ENCODE measurements at places on chromosomes 3 and 15.

- no peak for DNase-seq
Observed at GRCh38 chr3:178526291-178526690, 9.9 kb upstream of the KCNMB2 start.

DNA sequence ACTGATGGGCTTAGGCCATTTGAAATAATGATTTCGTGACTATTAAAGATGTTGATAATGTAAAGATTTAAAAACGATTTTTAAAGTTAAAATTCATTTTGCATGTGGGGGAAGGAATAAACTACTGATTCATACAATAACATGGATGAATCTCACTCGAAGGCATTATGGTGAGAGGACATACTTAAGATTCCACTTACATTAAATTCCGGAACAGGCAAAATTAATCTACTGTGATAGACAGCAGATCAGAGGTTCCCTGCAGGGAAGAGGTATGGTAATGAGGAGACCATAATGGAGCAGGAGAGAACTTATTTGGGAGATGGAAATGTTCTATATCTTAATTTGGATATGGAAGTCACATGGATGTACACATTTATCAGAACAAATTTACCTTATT lies 28.4 kb upstream of the RAB6B start:
- DNase-seq, result no peak

DNA sequence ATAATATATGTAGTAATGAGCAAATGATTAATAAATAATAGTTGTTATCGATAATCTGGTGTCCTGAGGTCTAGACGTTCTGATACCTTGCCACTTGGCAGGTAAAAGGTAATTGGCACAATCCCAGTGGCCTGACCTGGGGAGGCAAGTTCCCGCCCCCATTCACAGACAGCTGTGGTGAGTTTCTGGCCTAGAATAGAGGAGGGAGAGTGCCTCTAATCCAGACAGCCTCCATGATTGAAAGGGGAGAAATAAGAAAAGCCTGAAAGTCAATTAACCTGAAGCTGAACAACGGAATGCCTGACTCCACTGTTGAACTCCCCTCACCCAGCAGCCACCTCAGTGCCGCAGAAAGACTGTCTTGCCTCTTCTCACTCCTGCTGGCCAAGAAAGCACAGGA lies 38.1 kb upstream of the SV2B start:
- no peak for DNase-seq

DNA sequence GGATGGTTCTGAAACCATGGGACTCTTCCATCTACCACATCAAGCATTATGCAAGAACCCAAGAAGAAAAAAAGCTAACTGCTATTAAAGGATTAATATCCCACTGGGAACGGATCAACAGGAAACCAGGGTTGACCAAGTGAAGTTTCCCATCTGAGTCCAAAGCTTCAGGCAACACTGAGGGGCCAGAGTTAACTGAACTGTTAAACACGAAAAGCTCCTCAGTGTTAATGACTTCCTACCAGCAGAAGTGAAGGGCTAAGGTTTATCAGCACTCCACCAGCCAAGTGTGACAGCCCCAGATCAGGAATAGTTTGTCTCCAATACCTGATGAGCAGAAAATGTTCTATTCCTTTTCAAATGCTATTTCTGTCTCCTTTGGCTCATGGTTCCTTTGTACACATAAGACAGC lies 36.7 kb downstream of the PTPN9 start:
- DNase-seq, result no peak

GRCh38 chr3:46713050-46713897 lies 4.4 kb downstream of the PRSS50 start:
- DNase-seq, result no peak

DNA sequence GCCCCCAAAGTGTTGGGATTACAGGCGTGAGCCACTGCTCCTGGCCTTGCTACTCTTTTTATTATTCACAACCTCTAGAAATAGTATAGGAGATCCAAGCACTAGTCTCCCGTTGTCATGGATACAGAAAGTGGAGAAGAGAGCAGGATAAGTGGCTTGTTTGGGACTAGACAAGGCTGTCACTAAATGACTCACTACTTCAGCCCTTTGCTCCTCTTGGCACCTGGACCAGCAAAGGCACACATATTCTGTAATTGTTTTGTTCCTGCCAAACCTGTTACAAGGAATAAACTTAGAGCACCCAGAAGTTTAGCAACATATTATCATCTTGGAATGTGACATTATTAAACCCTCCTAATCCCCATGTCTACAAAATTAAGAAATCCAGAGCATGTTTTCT lies 427.2 kb upstream of the THBS1 start:
- DNase-seq, result no peak

DNA sequence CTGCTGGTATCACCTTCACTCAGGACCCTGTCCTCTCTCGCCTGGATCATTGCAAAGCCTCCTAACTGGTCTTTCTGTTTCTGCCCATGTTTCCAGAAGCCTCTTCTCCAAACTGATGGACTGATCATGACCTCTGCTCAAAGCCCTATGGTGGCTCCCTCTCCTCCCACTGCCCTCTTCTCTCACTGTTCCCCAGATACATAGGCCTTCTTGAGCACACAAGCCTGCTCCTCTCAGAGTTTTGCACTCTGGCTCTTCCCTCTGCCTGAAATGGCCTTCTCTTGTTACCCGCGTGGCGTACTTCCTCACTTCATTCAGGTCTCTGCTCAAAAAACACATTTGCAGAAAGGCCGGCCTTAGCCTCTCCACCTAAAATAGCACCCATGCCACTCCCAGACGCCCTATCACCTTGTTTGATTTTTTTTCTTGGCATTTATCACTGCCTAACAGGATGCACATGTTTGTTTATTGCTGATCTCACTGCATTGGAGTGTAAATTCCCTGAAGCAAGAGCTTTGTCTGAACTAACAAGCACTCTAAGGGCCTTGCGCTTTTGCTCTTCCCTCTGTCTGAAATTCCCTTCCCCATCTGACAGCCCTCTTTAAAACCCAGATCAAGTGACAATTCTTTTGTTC lies 1.4 kb upstream of the ETFA start:
- no peak for DNase-seq

DNA sequence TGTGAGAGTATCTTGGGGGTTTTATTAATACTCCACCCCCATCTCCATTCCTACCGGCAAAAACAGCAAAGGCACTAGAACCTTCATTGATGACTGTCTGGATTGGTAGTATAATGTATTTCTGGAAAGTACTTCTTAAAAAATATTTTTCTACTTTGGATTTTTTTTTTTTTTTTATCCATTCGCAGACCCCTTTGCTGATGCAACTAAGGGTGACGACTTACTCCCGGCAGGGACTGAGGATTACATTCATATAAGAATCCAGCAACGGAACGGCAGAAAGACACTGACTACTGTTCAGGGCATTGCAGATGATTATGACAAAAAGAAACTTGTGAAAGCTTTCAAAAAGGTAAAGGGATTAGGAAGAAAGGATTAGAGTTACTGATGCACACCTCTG lies 1.2 kb downstream of the EIF1B start:
- DNase-seq, result no peak

GRCh38 chr15:91548549-91548948 lies 305.0 kb upstream of the SLCO3A1 start:
- no peak for DNase-seq

DNA sequence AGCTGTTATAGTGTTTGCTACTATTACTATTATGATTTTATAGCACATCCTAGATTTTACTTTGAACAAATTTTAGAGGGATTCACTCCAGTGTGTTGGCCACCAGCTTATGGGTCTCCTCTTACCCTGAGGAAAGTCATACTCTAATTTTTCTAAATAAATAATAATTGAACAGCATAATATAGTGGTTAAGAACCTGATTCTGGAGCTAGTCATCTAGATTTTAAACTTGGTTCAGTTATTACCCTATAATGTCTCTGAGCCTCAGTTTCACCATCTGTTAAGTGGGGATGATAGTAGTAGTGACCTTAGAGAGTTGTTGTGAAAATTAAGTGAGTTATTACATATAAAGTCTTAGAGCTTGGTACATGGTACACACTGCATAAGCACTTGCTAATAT lies 30.7 kb upstream of the TOPAZ1 start:
- DNase-seq, result no peak

- DNase-seq, result no peak
Observed at GRCh38 chr15:42134617-42135245, 21.7 kb downstream of the PLA2G4F start.

- no peak for DNase-seq
Observed at GRCh38 chr15:69290346-69291164, 8.2 kb upstream of the PAQR5 start.

DNA sequence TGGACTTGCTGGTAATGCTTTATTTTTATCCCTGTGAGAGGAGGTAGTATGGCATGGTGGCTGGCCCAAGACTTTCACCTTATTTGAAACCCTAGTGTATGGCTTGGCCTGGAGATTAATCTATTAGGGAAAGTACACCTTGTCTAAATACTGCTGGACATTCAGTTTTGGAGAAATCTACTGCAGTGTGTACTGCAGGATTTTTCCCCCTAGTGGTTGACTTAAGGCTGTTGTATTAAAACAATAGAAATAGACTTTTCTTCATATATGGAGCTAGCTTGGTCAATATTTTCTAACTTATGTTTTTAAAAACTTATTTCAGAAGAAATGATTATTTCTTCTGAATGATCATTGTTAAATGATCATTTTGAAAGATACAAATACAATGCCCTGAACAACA lies 13.9 kb upstream of the SLITRK3 start:
- DNase-seq, result no peak

DNA sequence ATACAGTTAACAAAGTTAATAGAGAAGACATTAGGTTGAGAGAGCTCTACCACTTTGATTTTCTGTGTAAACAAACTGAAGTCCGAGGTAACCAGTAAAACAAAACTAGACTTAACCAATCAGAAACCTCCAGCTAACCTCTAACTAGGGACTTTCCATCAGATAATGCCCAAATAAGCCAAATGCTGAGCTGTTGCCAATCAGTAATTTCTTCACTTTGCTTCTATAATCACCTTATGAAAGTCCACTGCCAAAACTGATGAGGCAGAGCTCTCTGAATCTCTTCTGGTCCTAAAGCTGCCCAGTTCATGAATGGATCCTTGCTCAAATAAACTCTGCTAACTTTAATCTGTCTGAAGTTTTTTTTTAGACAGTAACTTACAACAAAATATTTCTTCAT lies 448.0 kb upstream of the NECTIN3 start:
- DNase-seq, result no peak

- DNase-seq, result no peak
Observed at GRCh38 chr15:89171136-89172072, 50.0 kb downstream of the RLBP1 start.

- no peak for DNase-seq
Observed at GRCh38 chr15:27491666-27492621, 521.0 kb downstream of the GABRG3 start.
